CD8-positive, alpha-beta memory T cell (primary cell): ENCODE measurements at places on chromosomes 5 and 9.

DNA sequence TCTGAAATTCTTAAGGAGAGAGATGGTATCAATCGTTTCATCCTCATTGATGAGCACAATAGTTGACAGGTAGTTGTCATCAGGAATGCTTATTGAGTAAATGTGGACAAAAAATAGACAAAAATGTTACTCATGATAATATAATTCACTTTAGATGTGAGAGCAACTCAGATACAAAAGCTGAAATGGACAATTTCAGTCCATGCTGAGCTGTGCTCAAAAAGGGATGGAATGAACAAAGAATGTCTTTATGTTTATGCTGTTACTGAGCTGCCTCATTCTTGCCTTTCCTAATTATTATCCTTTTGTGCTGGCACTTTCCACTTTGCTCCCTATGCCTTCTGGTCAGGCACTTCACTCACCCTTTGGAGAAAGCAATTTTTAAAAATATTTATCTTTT is 49.5 kb downstream of the JAKMIP2 start:
- DNase-seq, result no peak

DNA sequence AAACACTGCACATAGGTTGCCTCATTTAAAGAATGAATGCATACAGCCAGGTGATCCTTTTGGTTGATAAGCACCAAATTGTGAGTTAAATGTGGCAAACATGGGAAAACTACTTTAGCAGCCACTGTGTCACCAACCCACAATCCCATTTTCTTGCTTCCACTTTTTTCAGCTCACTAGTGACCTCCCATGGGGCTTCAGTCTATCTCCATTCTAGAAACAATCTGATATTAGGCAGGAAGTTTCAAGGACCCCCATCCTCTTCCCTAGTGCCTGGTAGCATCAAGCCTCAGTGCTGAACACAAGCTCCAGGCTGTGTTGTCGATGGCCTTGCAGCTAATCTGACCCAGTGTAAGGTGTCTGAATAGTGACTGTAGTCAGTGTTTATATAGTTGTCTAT is 66.2 kb downstream of the PLPPR1 start:
- DNase-seq, result no peak

DNA sequence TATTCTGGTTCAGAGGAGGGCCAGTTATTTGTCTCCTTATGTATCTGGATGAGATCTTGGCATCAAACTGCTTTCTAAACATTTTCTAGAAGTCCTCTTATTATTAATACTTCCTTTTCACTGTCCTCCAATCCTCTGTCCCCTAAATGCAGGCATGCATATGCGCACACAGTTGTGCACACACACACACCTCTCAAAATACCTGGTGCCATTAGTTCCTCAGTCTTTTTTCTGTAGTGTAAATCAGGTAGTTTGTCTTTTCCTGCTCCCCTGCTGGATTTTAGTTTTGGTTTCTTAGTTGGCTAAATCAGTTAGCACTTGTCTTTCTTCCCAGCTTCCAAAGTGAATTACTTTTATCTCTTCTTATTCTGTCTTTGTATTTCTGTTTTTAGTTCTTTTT is 55.8 kb upstream of the LRRC70 start:
- no peak for DNase-seq

DNA sequence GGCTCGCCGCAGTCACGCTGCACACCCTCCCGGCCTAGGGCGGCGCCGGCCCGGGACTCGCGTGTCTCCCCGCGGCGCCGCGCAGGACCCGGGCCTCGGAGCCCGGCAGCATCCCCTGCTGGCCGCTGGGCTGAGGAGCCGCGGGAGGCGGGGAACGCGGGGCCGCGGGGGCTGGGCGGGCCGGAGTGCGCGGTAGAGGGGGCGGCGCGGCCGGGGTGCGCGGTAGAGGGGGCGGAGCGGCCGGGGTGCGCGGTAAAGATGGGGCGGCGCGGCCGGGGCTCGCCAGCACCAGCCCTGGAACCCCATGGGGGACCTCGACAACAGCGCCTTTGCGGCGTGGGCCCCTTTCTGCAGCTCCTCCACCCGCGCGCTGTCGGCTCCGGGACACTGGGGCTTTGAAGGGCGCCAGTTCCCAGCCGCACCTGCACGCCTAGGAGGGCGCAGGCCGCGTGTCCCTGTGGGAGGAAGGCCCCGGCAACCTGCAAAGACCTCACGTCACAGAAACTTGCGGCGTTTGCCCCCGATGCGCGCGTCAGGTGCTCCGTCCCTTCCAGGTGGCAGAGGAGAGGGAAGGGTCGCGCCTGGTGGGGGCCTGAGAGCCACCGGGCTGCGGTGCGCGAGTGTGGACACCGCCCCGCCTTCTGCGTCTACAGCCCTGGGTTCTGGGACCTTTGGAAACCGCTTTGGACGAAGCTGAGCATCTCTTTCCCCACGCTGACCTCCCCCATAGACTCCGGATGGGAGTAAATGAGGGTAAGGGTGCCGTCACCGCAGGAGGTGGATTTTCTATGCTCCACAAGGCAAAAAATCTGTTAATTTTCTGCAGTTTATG is 49.6 kb downstream of the NSUN2 start:
- DNase-seq, result no peak

GRCh38 chr9:89077519-89077918 is 86.3 kb downstream of the S1PR3 start:
- DNase-seq, result no peak

GRCh38 chr5:140576776-140577201 is 12.2 kb downstream of the SLC35A4 start:
- no peak for DNase-seq

- DNase-seq, result no peak
Observed at GRCh38 chr9:36140086-36141084, 3.9 kb downstream of the GLIPR2 start.

- DNase-seq, result no peak
Observed at GRCh38 chr5:149099920-149100319, 37.1 kb upstream of the SH3TC2 start.

GRCh38 chr5:150206098-150206778 is 16.4 kb downstream of the SLC6A7 start:
- DNase-seq, result no peak
